BE2C (cell line): ENCODE measurements at places on chromosomes 16 and 17.

DNA sequence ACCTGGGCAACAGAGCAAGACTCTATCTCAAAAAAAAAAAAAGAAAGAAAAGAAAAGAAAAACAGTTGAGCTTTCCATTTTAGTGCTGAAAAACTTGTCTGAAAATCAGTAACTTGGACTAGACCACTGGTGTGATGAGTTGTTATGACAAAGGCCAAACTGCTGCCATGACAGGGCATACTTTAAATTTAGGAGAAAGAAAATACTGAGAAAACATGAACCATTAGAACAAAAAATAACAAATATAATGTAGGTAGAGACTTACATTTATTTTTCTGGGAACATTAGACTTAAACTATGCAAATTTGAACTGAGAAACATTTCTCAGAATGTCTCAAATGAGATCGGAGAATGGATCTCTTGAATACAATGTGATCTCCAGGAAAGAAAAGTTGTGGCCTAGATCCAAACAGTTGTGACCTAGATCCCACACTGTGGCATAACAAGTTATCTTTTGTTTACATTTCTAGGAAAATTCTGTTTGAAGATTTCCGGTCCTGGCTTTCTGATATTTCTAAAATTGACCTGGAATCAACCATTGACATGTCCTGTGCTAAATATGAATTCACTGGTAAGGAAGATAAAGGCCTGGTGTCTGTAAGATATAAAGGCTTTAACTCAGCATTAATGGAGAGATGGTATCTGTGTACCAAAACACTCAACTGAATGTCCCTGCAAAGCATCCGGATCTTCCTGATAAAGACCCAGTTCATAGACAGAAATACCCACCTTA, 10.9 kb downstream of the OGFOD1 start:
- no peak for DNase-seq

GRCh38 chr16:9094011-9094846, 2.8 kb downstream of the HAPSTR1 start:
- DNase-seq, result no peak

GRCh38 chr16:29809850-29810698, 1.9 kb upstream of the PRRT2 start:
- peak; percentile 54 for DNase-seq

DNA sequence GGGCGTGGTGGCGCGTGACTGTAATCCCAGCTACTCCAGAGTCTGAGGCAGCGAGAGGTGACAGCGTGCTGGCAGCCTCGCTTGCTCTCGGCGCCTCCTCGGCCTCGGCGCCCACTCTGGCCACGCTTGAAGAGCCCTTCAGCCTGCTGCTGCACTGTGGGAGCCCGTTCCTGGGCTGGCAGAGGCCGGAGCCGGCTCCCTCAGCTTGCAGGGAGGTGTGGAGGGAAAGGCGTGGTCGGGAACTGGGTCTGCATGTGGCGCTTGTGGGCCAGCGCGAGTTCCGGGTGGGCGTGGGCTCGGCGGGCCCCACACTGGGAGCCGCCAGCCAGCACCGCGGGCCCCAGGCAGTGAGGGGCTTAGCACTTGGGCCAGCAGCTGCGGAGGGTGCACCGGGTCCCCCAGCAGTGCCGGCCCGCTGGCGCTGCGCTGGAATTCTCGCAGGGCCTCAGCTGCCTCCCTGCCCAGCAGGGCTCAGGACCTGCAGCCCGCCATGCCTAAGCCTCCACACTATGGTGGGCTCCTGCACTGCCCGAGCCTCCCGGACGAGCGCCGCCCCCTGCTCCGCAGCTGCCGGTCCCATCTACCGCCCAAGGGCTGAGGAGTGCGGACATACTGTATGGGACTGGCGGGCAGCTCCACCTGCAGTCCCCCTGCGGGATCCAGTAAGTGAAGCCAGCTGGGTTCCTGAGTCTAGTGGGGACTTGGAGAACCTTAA, 1093.3 kb upstream of the CDH8 start:
- DNase-seq, result no peak

DNA sequence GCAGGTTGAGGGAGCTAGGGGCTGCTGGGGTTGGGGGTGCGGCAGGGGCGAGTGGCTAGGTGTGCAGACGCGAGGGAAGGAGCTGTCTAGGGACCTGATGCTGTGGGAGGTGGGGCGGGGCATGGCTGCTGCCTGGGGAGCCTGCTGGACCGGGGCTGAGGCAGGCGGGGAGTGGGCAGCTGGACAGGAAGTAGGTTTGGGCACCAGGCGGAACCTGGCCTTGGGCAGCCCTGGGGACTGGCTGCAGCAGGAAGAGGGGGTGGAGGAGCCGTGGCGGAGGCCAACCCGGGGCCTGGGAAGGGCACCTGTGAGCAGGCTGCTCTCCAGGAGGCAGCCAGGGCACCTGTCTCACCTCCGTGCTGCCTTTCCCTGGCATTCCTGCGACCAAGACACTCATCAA, 5.9 kb upstream of the DNASE1L2 start:
- DNase-seq, result no peak

DNA sequence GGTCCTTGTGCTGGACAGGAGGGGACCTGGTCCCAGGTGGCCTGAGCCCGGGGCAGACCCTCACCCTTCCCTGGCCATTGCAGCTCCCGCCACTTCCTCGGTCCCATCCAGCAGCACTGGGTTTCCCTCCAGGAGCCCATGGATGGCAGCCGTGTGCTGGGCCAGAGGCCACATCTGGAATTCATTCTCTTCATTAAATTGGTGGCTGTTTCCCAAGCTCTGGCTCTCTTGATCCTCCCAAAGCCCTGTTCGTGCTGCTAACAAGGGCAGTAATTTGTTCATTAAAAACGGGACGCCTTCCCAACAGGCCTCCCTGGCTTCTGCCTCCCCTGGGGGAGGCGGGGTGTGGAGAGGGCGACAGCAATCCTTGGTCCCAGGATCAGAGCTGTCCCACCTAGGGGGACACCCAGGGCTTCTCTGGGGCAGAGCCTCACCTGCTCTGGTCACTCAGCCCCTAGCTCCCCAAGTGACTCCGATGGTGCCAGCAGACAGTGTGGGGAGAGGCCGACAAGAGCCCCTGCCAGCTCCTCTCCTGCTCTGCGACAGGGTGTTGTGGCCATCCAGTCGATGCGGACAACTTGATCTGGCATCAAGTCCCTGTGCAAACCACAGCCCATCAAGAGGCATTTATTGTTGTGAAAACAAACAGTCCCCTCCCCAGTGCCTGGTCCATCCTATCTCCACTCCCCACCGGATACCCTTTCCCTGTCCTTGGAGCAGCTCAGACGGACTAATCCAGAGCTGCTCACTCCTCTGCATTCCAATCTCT, 44.0 kb downstream of the SDK2 start:
- peak; percentile 72 for DNase-seq

DNA sequence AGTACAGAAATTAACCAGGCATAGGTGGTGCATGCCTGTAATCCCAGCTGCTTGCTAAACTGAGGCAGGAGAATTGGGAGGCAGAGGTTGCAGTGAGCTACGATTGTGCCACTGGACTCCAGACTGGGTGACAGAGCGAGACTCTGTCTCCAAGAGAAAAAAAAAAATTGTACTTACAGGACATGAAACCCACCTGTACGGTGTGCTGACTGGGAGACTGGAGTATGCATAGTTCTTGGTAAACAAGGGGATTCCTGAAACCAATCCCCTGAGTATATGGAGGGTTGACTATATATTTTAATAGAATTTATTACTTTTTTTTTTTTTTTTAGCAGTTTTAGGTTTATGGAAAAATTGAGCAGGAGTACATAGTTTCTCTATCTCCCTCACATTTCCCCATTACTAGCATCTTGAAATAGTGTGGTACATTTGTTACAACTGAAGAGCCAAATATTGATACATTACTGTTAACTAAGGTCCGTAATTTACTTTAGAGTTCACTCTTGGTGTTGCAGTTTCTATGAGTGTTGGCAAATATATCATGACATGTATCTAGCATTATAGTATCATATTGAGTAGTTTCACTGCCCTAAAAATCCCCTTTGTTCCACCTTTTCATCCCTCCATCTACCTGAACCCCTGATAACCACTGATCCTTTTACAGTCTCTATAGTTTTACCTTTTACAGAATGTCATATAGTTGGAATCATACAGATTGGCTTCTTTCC, 19.3 kb downstream of the TENT4B start:
- DNase-seq, result no peak

DNA sequence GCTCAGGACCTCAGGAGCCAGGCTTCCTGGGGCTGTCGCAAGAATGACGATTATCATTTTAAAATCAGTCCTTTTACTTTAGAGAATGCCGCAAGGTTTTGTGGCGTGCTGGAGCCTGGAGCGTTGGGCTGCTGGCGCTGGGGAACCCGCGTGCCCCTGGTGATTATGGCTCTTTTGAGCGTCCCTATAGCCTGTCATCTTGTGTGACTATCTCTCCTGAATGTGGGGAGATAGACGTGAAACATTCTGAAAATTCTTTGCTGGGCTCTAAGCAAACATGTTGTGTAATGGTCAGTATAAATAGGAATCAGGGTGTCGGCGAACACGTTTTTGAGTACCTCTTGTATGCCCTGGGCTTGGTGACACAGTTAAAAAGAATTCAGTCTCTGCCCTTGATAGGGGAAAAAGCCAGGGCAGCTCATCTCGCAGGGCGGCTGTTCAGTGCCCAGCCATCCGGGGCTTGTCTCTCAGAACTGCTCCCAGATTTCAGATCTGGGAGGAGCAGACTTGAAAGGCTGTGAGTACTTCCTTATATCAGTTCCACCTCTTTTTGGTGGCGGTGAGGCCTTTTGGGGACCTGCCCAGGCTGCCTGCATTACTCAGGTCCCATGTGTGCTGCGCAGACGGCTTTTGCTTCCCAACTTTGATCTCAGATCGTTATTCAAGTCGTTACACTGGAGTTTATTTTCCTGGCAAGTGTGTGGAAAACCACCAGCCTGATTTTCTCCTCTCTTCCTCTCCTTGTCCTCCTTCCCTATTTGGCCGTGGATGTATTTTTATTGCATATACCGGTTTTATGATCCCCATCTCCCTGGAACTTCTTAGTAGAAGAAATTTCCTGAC, 973 bp downstream of the SLC7A6 start:
- peak; percentile 36 for DNase-seq

DNA sequence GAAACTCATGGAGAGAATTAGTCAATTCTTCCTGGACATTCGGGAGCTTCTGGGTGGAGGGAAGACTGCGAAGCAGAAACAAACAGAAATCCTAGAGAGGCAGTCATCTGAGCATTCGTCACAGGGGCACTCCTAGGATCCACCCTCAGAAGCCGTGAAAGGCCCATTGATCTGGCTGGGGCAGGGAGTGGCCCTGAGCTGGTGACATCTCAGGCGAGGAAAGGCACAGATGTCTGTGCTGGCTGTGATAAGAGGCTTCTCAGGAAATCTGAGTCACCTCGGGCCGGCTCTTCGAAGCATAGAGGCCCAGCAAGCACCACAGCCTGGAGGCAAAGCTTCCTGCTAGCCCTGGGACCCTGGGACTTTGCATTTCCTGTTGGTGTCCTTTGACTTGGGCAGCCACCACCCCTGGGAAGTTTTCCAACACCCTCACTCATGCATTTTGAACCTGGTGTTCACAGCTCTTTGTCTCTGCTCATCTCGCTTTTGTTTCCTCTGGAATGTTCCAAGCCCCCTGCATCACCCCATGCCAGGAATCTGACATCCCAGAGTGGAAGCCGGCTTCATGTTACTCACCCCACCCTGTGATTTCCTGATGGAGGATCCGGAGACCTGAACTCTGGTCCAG, 23.3 kb upstream of the CDRT4 start:
- DNase-seq, result peak; percentile 18

DNA sequence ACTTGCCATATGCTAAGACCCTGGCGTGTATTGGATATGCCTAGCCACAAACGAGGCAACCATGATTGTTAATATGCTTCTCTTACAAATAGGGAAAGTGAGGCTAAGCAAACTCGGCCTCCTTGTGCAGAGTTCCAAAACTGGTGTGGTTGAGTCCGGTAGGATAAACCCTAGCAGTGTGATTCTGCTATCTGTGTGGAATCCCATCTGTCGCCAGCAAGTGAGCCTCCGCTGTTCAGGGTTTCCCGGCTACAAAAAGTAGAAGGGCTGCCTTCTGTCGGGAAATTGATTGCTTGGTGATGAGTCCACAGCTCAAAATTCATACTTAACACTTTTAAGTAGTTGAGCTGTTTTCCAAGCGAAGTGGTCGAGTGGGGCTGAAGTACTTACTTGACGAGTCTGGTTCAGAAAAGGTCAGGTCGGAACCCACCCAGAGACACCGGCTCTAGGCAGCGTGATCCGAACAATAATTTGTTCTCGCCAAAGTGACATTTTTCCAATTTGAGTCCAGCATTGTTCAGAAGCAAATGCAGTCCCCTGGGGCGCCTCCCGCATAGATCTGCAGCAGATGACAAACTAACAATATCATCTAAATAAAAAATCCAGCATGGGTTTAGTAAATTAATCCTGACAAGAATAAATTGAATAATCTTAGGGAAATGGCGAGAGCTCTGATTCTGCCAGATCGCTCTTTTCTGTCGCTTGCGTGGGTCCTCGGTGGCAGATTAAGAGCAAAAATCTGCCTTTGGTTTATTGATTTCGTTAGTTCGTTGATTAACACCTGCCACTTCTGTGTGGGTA, 686.7 kb upstream of the RBFOX1 start:
- DNase-seq, result no peak

- no peak for DNase-seq
Observed at GRCh38 chr16:82092711-82093110, 57.7 kb downstream of the HSD17B2 start.

DNA sequence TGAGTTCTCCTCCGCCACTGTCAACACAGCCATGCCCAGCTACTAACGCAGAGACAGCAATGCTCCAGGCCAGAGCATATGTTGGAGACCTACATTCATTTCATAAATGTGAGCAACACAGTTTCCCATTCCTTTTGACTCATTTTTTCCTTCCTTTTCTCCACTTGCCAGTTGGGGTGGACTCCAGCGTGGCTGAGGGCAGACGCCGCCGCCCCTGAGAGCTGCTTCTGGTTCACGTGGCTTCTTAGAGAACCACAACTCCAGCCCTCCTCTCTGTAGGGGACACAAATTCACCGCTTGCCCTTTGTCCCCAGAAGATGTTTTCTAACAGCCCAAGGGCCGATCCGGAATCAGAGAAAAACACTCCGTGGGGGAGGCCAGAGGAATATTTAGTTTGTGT, 45.8 kb upstream of the ZCCHC14 start:
- DNase-seq, result no peak

DNA sequence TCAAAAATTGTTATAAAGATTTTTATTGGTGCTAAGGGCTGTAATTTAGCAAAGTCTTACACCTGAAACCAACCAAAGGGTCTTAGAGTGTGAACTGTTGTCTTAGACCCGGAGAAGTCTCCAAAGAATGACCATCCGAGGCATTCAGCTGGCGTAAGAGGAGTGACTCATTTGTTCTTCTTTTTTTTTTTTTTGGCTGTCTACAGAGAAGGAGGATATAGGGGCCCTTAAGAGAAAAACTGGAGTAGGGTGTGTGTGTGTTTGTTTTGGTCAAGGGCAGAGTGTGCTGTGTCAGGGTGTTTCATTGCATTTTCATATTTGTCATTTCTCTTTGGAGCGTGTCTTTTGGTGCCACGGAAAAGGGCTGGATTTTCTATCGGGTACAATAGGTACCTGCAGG, 508.0 kb downstream of the WWOX start:
- no peak for DNase-seq

- DNase-seq, result no peak
Observed at GRCh38 chr16:67185651-67186134, 1.9 kb upstream of the MATCAP1 start.
